ENCODE measurements at places on chromosomes 12 and 14. TPM values are rescaled to one million over a fixed set of nuclear protein-coding genes. Genes with fewer than 3 reads are reported as not detected.

GRCh38 chr14:63862163-63862562 lies 9.4 kb downstream of the SYNE2 start:
- no peak for DNase-seq

GRCh38 chr14:31263485-31264133 lies 56.0 kb upstream of the HECTD1 start:
- no peak for DNase-seq

DNA sequence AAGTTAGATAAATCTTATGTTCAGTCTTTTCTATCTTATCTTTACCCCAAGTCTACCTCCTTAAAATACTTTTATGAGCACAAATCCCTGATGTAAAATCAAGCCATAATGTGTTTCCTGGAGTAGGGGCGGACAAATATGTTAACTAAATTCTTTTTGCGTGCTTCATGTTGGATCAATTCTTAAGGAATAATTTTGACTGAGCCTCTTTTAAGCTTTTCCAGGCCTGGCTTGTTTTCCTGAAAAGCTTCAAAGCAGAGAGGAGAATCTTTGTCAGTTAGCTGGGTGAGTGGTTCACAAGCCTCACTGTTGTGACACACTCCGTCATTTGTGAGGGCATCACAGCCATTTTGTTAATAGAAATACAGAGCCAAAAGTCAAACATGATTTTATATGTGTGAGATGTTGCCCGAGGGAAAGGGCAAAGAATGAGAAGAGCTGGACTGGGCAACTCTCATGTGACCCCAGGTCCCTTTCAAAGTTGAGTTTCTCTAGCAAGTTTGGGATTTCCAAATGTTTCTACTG lies 468.9 kb downstream of the RGS6 start:
- DNase-seq: no peak

DNA sequence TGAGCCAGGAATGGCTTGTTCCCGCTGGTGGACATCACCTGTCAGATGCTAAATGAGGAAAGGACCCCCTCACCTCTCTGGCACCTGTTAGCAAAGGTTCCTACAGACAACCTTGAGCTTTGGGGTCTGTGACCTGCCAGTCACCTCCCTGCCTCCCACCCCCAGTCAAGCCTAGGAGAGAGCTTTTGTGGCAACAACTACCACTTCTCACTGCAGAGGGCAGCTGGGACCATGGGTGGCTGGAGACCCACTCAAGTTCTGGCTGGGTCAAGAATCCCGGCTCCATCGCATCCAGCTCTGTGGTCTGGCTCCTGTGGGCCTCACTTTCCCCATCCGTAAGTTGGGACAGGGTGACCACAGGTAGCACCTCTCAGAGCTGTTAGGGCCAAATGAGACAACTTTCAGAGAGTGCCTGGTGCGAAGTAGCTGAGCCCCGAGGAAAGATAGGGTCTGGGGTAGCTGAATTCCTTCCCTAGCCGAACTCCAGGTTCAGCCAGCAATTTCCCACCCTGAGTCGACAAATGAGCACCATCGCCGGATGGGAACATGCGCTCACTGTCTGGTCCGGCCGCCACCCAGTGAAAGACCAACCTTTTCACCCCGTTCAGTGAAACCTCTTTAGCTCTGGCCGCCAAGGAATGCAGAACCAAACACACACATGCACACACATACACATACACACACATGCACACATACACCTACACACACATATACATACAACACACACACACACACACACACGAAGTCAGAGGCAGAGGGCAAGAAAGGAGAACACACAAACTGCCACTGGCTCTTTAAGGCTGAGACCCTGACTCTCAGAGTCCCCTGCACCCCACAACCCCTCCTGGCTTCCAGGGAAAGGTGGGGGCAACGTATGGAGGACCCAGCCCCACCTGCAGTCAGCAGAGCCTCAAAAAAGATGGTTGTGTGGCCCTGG lies 1.9 kb downstream of the TMEM119 start:
- DNase-seq: no peak

DNA sequence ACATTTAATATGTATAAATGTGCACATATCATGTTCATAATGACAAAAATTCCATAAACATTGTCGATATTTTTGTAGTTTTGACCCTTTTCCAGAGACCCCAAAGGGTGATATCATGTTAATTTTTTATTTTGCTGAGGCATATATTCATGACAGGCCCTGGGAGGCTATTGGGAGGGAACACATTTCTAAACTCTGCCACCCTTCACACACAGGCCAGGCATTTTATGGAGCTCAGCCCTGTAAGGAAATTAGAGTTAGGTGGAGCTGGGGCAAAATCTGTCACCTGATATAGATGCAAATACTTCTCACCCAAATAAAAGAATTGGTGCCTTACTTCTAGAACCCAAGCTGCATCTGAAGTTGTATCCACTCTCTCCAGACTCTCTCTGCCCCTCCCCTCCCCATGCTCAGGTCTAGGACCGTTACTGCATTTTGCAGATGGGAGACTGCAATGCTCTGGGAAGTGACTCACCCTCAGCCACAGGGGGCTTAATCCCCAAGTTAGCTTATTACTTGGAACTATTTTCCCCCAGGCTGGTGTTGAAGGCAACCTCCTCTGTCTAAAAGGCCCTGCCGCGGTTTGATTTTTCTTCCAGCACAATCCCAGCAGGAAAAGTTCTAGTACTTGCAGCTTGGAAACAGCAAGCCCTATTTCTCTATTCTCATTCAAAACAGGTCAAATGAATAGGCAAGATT lies 238.9 kb downstream of the EMP1 start:
- no peak for DNase-seq

DNA sequence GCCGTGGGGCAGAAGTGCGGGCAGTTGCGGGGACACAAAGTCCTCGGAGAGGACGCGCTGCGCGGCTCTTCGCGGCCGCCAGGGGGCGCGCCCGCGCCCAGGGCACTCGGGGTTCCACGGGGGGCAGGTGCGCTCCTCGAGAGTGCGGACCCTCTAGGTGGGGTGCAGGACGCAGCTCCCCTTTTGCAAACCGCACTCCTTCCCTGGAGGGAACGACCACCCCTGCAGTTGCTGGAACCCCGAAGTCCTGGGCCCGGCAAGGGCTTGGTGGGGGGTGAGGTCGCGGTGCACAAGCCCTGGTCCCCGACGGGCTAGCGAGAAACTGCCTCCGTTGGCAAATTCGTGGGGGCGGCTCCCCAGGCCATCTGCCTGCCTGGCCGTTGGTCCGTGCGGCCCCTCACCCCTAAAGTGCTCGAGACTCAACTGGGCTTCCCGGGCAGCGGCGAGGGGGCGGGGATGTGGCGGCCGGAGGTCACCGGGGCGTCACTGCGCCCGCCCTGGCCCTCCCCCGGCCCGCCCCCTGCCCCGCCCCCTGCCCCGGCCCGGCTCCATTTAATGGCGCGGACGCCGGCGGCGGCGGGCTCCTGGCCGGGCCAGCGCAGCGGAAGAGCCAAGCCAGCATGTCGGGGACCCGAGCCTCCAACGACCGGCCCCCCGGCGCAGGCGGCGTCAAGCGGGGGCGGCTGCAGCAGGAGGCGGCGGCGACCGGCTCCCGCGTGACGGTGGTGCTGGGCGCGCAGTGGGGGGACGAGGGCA lies at the start of gene ADSS1:
TSS of gene ADSS1 (plus strand) at position 579 of the 756 bp plus-strand sequence. CDS start at position 621, 42 bp downstream.
- DNase-seq: peak; percentile 85

- DNase-seq: no peak
Observed at GRCh38 chr12:107225635-107226034, 132.3 kb upstream of the CRY1 start.

DNA sequence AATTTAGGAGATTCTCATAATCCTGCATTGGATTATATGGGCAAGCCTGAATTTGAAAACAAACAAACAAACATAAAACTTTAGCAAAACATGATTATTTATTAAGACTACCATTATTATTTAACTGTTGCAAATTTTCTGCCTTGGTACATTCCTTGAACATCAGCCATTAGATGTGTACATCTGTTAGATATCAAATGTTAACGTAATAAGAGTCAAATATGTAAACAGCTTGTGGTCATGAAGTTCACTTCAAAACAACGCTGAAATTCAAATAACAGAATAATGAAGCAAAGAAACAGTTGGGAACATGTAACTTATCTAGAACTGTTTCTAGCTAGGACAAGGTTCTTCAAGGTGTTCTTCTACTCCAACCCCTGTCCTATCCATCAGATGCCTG lies 14.3 kb upstream of the TMX1 start:
- no peak for DNase-seq

DNA sequence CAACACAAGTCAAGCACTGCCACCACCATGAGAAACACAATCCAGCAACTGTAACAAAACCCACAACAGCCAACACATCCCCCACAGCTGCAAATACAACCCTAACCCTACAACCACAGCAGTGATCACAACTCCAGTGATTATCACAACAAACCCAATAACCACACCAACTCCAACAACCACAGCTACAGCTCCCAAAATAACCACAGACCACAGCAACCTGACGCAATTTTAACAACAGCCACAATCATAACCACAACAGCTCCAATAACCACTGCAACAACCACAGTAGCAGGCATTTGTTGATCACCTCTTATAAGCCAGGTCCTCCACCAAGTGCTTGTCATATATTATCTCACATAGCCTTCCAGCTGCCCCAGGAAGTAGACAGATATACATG lies 42.2 kb upstream of the FAM181A start:
- DNase-seq: no peak

GRCh38 chr12:50718760-50719159 lies 45.1 kb upstream of the ATF1 start:
- DNase-seq: no peak

DNA sequence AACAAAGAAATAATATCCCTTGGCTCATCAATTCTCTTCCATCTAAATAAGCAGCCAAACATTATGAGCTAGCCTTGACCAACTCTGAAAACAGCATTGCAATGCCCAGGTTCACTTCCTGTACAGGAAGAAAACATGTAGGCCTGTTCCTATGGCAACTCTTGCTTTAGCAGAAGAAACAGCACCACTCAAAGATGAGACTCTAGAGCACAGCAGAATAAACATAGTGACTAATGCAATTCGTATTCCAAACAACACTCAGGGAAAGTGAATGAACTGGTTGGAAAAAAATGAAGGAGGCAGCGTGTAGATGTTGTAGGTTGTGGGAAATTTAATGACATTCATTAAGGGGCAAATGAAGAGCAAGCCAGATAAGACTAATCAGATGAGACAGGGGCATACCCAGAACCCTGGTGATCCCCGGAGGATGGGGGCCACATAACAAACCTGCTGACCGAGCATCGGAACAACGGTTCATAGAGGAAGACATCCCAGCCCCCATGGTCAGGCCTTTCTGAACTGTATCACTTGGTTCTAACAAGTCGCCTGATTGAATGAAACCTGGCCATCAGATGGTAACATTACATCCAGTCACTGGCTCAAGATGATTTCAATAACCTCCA lies 9.0 kb downstream of the ARHGDIB start:
- peak; percentile 78 for DNase-seq

GRCh38 chr12:24111086-24111485 lies 161.6 kb upstream of the SOX5 start:
- no peak for DNase-seq

DNA sequence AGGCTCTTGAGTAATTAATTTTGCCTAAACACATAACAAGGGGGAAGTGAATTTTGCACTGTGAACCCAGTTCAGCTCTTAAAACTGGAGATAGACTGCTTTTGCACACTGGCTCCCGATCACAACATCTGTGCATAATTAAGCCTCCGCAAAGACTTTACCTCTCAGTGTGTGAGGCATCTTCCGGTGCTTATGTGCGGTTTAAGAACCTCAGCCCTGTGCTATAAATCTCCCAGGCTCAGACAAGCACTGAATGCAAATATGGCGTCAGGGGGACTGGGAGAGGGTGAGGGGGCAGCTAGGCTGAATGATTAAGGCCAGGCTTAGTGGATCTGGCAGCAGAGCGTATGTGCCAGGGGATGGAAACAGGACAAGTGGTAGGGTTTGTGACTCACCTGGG lies 103.3 kb downstream of the ADCK1 start:
- DNase-seq: no peak

- DNase-seq: no peak
Observed at GRCh38 chr12:123474485-123475245, 16.7 kb downstream of the SNRNP35 start.

DNA sequence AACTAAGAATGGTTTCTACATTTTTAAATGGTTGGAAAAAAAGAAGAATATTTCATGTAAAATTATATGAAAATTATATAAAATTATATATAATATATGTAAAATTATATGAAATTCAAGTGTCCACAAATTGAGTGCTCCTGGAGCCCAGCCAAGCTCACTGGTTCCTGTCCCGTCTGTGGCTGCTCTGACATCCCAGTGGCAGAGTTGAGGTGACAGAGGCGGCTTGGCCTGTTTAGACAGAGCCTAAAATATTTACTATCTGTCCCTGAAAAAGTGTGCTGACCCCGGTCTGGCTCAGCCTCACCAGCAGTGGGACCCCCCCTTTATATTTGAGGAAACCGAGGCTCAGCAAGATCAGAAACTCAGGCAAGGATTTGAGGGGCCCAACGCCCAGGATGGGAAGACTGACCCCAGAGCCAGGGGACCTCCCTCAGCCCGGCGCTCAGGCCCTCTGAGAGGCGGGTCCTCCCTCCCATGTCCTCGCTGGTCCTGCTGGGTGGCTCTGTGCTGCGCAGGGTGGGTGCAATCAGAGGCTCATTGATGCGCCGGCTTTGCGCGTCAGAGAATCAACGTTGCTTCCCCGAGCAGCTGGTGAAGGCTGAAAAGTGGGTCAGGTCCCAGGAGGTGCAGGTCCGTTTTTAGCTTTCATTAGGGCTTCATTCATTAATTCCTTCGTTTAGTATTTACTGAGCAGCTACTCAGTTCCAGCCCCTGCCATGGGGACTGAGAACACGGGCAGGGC lies 21.5 kb upstream of the BEGAIN start:
- no peak for DNase-seq

- DNase-seq: no peak
Observed at GRCh38 chr12:123667771-123668170, 3.1 kb upstream of the TCTN2 start.

- no peak for DNase-seq
Observed at GRCh38 chr14:78254911-78255461, 84.8 kb downstream of the NRXN3 start.

- no peak for DNase-seq
Observed at GRCh38 chr14:58865514-58866281, 227.9 kb downstream of the DACT1 start.

DNA sequence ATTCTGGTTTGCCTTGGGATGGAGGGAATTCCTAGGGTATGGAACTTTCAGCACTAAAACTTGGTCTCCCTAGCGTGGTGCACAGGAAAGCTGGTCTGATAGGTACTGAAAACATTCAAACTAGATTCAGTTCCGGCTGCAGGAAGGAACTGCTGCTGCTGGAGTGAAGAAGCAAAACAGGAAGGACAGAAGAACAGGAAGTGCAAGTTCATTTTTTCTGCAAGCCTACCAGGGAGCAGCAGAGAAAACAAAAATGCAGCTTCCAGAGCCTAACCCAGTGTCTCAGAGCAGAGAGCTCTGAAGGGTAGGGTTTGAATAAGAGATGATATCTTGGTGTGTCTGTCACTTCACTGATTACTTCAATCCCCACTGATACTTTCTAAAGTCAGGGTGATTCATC lies 165.2 kb downstream of the VRK1 start:
- peak; percentile 61 for DNase-seq

- DNase-seq: peak; percentile 74
Observed at GRCh38 chr14:77139540-77140358, 1.8 kb downstream of the ZDHHC22 start.

GRCh38 chr14:51093371-51094281 lies 1.3 kb downstream of the TRIM9 start:
- peak; percentile 72 for DNase-seq

The BICDL1 gene
- total RNA-seq: 41.5 TPM

The PRIMA1 gene
- not detected for total RNA-seq

The WNT1 gene
- total RNA-seq: not detected

The CNOT2 gene
- 115 TPM for total RNA-seq

The RASSF8 gene
- 0.70 TPM for total RNA-seq

The SOAT2 gene
- not detected for total RNA-seq

The ACRBP gene
- 12.3 TPM for total RNA-seq

The CHST11 gene
- 152 TPM for total RNA-seq

The CLEC4A gene
- total RNA-seq: 1.6 TPM

The TAS2R42 gene
- total RNA-seq: not detected

The FITM1 gene
- total RNA-seq: 2.6 TPM

The LTBP2 gene
- 0.22 TPM for total RNA-seq
